Activated T-helper 17 cell treated with anti-CD3 and anti-CD28 coated beads, Interleukin-2, amount 50 U/mL, for 72 hours (primary cell): ENCODE measurements at places on chromosomes 12 and 14.
A peak's percentile ranks its signal among the peaks of the same experiment; 100 is the strongest.

GRCh38 chr12:53181935-53182334 lies 1.2 kb upstream of the CSAD start:
- no peak for ATAC-seq

- ATAC-seq: peak; percentile 56
Measured at GRCh38 chr12:120126635-120127005, 10.1 kb upstream of the RAB35 start.

GRCh38 chr12:105860561-105861207 lies 278.1 kb downstream of the NUAK1 start:
- no peak for ATAC-seq

- no peak for ATAC-seq
Measured at GRCh38 chr14:89349171-89350008, 67.6 kb downstream of the FOXN3 start.

DNA sequence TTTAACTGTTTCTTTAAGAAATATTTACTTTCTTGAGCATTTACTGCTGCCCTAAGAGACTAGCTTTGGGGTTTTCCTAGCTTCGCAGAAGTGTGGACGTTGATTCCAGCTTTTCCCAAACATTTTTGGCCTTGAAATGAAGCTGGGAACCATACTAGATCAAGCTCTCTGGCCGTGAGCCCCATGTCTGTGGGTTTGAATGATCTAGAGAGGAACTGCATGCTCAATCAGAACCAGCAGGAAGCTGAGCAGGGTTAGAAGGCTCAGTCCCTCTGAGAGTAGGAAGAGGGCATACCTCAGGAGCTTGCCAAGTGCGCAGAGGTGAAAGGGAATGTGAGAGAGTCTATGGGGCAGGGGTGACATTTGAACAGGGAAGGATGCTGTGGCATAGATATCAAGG lies 292.1 kb downstream of the CACNA1C start:
- ATAC-seq: no peak

DNA sequence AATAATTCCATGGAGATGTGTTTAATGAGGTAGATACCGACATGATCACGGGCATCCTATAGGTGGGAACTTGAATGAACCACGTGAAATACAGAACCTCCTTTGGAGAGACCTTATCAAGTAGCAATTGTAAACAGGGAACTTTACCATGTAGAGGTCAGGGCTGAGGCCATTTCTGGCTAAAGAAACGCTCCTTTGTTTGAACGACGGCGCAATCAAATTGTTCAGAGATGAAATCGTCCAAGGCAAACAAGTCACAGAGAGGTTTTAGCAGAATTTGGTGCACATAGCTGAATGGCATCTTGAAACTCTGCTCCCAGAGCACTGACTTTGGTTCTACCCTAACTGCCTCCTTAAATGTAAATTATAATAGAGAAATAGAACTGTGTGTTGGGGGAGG lies 9.8 kb downstream of the PRIMA1 start:
- no peak for ATAC-seq

GRCh38 chr14:50400461-50400860 lies 3.8 kb upstream of the CDKL1 start:
- ATAC-seq: no peak

DNA sequence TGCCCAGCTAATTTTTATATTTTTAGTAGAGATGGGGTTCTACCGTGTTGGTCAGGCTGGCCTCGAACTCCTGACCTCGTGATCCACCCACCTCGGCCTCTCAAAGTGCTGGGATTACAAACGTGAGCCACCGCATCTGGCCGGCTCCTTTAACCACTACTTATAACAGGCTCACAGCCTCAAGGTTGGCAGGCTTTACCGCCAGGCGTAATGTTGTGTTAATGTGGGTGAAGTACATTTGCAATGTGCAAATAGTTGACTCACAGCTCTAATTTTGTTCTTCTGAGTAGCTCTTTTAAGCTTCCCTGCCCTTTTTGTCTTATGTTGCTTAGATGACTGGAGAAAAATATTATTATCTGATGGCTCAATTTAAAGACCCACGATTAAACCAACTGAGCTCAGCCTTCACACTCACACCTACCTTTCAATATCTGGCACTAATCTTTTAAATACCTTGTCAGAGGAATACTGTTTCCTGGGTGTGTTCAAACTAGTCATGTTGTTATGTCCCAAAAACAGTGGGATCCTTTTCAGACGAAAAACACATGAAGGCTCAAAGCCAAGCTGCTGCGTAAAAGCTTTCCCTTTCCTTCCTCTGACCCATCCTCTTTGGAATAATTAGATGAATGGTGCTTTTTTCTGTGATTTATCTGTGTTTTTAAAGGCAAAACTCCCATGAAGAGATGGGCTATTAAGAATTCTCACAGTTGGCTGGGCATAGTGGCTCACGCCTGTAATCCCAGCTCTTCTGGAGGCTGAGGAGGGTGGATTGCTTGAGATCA lies 57.2 kb upstream of the USP44 start:
- ATAC-seq: no peak

DNA sequence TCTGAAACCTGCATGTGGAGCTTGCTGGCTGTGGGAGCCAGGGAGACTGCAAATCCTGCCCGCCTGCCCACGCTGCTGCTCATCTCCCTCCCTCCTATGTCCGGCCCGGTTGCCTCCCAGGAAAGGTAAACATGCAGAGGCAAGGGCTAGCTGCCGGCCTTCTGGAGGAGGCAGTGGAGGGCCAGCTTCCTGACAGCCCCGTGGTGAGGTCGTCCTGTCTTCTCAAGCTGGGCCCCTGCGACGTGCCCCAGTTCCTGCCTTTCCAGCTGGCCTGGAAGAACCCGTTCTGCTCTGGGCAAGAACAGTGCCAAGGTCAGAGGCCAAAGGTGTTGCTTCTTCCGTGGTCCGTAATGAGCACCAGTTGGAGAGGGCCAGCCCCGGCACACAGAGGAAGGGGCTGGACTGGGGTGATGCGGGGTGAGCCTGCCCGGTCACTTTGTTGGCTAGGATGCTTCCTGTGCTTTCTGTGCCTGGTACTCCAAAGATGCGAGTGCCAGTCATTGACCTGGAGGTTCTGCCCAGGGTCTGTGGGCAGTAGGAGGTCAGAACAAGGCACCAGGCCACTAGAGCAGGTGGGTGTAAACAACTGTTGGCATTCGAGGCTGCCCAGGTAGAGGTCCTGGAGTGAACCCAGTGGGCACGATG lies 25.3 kb downstream of the TPCN1 start:
- no peak for ATAC-seq

DNA sequence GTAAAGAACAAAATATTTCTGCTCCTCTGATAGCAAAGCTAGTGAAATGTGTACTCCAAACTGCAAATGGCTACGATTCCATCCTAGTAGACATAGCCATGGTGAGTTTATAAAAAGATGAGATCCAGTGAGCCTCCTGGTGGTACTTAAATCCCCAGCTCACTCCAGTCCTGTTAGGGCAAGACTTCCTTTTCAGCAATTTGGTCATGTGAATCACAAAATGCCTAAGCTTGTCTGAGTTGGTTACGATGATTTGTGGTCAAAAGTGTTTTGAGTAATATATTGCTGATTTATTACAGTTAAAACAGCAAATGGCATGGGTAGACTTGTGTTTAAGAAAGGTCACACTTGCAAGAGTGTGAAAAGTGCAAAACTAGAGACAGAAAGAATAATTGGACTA lies 102.7 kb upstream of the NAV3 start:
- ATAC-seq: no peak

GRCh38 chr14:104935955-104936354 lies 11.3 kb downstream of the PLD4 start:
- no peak for ATAC-seq

DNA sequence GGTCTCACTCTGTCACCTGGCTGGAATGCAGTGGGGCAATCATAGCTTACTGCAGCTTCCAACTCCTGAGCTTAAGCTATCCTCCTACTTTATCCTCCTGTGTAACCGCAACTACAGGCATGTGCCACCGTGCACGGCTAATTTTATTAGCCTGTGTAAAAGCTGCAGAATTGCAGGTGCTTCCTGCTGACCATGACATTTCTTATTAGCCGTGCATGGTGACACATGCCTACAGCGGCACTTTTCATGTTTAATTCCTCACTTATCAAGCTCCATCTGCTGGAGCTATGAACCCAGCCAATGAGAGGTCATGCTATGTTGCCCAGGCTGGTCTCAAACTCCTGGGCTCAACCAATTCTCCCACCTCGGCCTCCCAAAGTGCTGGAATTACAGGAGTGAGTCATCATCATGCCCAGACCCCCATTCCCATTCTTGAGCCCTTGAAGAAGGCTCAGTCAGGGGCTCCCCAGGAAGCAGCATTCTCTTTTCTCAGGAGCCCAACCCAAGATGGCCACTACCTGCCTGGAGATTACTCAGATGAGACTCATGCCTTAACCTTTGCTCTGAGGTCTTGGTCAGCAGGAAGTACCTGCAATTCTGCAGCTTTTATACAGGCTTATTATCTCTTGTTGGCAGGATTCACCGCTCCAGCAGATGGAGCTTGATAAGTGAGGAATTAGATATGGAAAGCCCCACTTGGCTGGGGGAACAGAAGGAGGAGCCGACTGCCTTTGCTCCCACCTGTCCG lies 503.2 kb downstream of the MED13L start:
- no peak for ATAC-seq

- ATAC-seq: peak; percentile 89
Measured at GRCh38 chr14:38079268-38079667, 128.4 kb upstream of the SSTR1 start.

- no peak for ATAC-seq
Measured at GRCh38 chr14:31402764-31403439, 17.4 kb downstream of the HEATR5A start.

DNA sequence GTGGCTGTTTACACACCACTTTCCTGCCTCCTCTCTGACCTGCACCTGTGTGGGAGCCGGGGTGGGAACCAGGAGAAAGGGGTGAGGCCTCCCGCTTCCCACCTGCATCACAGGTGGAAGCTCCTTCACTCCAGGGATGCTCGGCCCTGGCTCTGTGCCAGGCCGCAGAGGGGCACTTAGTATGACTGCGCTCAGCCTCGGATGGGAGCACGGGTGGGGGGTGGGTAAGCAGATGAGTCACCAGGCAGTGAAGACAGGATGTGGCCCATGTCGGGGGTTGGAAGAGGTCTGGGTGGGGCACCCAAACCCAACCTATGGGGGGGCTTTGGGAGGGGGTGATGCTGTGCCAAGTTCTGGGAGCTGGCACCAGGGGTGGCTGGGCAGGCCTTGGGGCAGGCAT lies 7.4 kb upstream of the CYP46A1 start:
- peak; percentile 16 for ATAC-seq

GRCh38 chr14:20807304-20808161 lies 4.9 kb upstream of the RNASE1 start:
- no peak for ATAC-seq

GRCh38 chr12:89350630-89351488 lies 1.4 kb downstream of the DUSP6 start:
- ATAC-seq: no peak

DNA sequence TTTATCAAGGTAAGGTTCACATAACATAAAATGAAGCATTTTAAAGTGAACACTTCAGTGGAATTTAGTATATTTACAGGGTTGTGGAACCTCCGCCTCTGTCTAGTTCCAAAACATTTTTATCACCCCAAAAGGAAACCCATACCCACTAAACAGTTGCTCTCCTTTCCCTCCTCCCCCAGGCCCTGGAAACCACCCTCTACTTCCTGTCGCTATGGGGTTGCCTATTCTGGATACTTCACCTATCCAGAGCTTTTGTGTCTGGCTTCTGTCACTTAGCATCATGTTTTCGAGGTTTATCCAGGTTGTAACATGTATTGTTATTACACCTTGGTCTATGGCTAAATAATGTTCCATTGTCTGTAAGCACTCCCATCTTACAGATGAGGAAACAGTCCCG lies 27.7 kb upstream of the ZFP36L1 start:
- no peak for ATAC-seq

- no peak for ATAC-seq
Measured at GRCh38 chr12:50599366-50600095, 94.7 kb downstream of the DIP2B start.

DNA sequence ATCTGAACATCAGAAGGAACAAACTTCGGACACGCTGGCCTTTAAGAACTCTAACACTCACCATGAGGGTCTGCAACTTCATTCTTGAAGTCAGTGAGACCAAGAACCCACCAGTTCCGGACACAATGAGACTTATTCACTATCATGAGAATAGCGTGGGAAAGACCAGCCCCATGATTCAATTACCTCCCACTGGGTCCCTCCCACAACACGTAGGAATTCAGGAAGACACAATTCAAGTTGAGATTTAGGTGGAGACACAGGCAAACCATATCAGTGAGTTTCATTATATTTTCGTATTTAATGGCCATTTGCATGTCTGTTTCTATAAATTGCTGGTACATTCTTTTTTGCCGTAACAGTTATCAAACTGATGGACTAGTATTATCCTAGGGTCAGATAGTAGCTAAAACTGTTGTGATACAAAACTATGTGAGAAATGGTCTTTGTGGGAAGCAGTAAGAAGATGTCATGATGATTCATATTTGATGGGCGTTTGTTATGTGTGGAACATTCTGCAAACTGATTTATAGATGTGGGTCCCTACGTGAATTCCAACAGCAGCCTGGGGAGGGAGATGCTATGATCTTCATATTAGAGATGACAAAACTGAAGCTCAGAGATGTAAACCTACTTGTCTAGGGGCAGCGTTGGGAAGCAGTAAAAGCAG lies 282.4 kb upstream of the TMEM132C start:
- no peak for ATAC-seq

DNA sequence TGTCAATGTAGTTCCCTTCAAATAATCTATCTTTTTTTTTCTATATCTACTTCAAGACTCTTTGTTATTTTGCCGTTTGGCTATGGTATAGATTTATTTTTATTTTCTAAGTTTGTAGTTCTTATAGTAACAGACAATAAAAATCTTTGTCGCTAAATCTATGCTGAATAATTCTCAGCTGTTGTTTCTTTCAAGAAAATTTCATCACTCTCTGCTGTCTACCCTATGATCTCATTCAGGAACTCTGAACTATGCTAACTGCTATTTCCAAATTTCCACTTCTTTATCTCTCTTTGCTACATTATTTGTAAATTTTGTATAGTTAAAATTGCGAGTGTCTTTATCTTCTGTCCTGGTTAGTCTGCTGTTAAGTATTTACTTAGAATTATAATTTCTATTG lies 353.6 kb downstream of the LRFN5 start:
- no peak for ATAC-seq

GRCh38 chr14:96083667-96084320 lies 44.6 kb downstream of the C14orf132 start:
- ATAC-seq: peak; percentile 45

DNA sequence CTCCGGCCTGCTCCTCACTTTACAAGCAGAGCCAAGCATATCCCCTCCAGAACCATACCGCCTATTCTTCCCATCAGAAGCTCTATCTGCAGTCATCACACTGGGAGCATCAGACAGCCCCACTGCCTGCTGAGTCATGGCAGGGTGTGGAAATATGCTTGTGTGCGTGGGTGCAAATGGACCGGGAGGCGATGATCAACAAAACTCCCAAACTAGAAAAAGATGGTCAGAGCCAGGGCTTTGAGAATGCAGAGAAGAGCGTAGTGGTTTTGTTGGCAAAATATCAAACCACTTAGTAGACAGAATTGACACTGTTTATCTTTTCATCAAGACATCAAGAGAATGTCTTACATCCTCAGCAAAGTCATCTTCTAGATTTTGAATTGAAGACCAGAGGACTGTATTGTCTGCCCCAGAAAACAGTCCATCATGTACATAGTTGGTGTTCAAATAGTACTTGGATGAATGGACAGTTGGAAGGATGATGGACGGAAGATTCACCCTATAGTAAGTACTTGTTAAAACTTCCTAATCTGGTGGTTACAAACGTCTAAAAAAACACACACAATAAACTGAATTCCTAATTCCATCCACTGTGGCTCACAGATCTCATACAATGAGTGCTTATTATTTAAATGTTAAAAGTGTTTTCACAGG lies 54.9 kb downstream of the VWF start:
- ATAC-seq: peak; percentile 82

GRCh38 chr12:66392266-66392915 lies 90.1 kb downstream of the HELB start:
- ATAC-seq: no peak
